ENCODE measurements at places on chromosomes 6 and 20.

GRCh38 chr6:150865406-150866146 lies at the start of gene MTHFD1L:
Gene MTHFD1L (plus strand): TSS chr6:150865702. CDS start chr6:150865823, 121 bp downstream.
- peak; percentile 85 for DNase-seq

DNA sequence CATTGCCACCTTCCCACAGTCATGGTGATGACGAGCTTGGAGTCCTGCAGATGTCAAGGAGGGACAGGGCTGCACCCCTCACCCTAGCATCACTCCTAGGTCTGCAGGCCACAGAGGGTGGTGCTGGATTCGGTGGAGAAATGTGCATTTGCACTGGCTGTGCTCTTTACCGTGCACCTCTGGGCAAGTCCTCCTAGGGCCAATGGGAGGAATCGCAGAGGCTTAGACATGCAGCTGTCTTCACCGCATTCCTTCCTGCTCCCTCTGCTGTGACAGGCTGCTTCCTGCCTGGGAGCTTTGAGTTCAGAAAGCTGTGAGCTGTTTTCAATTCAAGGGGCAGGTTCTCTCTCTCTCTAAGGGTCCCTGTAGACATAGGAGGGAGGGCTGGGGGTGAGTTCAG lies 85.1 kb downstream of the EDN3 start:
- DNase-seq: peak; percentile 18

GRCh38 chr6:24960991-24961475 lies 25.3 kb upstream of the RIPOR2 start:
- no peak for DNase-seq

- DNase-seq: no peak
These were observed 34.7 kb downstream of the HM13 start for GRCh38 chr20:31548820-31549512.

DNA sequence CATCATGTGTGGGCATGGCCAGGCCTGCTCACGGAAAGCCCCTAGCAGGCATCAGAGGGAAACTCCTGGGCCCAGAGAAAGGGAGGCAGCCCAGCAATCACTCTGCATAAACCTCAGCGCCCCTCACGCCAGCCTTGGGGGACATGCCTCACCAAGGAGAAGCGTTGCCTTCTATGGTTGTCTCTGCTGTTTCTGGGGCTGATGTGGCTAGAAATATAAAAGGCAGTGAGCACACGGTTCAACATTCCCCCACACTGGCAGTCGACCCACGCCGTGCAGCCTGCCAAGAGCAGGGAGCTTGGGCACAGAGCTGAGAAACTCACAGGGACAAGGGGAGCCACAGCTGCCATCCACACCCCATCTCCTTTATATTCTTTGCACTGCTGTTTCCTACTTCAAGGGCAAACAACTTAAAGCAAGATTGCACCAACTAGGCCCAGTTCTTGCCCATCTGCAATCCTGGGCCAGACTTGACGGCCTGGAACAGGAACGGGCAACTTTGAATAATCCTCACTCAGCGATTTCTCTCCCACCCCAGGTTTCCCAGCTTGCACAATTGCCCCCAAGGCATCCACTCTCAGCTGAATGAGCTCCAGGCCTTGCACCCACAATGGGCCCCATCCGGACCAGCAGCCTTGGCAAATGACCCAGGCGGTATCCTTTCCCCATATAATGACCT lies 35.5 kb upstream of the FOXC1 start:
- DNase-seq: peak; percentile 72

DNA sequence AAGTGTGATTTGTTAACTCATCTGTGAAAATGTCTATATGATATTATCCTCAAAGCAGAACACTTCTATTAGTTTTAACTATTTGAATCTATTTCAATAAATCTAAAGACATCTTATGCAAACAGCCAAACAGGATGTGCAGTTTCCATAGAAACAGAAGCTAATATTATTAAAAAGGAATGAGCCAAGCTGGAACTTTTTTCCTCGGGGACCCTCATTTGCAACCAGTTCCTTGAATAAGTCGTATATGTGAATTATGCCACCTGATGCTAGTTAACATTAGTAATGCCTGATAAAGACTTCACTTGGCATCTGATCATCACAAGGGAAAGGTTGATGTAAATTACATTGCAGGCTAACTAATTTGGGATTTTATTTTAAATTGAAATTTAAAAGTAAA lies 216.9 kb upstream of the SMLR1 start:
- no peak for DNase-seq

GRCh38 chr6:22350109-22350508 lies 53.3 kb upstream of the PRL start:
- no peak for DNase-seq

DNA sequence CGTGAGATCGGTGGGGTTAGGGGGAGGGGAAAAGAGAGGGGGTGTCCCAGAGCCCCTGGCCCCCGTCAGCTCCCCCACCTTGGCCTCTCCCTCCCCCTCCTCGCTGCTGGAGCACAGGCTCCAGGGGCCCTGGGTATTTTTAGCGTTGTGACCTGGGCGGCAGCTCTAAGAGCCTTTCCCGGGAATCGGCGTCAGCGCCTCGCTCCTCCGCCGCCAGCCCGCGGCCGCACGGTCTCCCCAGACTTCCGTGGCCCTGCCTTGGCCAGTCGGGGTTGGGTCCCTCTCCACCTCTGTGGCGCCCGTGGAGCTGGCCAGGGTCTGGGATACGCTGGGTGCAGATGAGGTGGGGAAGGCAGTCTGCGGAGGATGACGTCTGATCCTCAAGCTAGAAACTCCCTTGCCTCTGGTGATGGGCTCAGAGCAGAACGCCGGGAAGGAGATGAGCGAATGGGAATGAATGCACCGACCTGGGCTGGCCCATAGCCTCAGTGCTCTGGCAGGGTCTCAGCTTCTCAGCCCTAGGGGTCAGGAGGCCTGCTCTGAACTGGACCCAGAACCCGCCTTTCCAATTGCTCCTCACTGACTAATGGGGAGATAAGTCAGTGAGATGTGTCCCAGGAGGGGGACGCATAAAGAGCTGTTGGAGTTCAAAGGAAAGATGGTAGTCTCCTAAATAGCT lies 883 bp upstream of the DBNDD2 start:
- DNase-seq: peak; percentile 88

GRCh38 chr6:31657406-31658157 lies 1.9 kb downstream of the APOM start:
- no peak for DNase-seq

DNA sequence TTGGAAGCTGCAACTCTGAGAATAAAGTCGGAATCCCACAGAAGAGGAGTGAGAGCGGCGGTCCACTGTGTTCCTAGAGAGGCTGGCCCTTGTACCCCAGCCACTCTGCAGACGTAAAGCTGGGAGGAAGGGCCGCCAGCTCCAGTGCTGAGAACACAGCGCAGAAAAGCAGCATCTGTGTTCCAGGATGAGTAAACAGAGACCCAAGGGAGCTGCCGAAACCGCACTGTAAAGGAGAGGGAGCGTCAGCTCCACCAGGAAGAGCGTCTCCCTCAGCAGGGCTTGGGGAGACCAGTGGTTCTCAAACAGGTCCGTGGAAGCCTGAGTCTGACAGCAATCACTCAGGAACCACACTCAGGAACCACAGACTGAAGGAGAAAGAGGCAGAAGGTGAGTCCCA lies 134.0 kb downstream of the WDR27 start:
- no peak for DNase-seq

GRCh38 chr6:38877721-38878120 lies 162.6 kb downstream of the DNAH8 start:
- no peak for DNase-seq

DNA sequence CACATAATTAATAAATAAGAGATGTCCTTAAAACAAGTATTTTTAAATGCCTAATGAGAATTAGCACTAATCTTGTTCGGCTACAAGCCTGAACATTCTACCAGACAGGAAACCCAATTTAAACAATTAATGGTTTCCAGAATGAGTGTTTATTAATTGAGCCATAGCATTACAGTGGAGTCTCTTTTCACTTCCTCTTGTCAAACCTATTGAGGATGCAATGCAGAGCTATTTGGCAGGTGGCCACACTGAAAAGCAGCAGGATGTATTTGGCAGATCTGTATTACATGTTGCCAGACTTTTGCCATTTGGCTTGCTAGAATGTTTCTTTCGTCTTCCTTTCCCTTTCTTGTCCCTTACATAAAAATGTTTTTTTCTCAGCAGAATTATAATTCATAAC lies 475.2 kb upstream of the MARCKS start:
- no peak for DNase-seq

DNA sequence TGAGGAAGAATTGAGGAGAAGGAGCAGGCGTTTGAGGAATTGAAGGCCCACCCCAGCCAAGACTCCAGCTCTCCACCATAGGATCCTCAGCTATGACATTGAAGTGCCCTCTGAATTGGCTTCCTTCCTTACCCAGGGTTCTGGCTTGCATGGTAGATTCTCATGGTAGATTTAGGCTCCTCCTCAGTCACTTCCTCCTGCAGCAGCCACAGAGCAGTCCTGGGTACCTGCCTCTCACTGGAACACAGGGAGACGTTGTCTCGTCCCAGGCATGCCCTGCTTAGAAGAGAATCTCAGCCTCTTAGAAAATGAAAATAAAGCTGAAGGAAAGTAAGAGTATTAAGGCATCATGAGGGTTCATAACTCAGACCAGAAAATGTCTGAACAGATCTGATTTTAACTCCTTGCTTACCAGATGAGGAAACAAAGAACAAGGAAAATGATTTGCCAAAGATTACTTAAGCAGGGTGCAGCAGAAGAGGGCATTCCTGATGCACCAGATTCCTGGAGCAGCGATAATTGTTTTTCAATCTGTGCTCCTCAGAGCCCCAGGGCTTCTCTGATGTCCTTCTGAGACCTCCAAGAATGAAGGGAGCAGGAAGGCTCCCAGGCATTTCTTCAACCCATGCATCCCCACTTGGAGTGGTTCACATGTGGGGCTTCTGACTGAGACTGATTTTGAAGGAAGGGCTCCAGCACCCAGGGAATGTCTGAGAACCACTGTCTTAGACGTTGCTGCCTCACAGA lies 219.8 kb downstream of the HIVEP2 start:
- no peak for DNase-seq

DNA sequence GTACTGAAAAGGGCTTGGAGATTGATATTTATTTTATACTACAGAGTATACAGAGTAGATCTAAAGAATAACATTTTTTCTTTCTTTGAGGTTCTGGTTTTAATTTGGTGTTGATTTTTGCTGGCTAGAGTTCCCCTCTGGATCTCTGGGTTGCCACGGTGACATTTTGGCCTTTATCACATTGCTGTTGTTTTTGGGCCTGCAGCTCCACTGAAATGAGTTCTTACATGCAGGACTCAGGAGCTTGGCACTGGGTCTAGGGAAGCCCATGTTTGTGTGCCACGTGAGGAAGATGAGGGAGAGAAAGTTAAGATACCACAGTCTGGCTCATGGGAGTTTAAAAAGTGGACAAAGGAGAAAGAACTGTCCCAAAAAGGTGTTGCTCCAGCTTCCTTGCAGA lies 7.4 kb upstream of the TFAP2C start:
- no peak for DNase-seq

DNA sequence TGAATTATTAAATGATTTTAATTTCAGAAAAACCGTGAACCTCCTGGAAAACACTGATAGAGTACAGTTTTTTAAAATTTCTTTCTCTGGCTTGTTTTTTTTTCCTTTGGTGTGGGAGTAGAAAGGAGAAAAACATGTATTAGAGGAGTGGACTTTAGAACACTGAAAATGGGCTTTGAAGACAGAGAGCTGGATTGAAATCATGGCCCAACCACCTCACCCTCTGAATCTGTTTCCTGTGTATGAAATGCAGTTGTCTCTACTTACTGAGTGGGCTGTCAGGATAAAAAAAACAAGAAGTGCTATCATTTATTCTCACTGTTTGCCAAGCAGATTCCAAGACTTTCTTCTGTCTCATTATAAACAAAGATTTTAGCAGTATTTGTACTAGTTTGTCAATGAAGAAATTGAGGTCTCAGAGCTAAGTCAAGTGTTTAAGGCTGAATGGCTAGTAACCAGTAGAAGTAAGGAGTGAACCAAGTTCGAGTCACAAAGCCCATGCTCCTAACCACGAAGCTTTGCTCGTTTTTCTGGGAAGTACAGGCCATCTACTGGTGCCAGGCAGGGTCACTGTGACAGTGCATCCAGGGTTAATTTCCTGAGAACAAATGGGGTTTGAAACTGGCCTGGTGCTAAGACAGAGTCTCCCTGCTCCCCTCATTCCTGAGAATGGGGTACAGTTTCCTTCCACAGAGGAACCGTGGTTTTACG lies 256.4 kb downstream of the TMEM242 start:
- DNase-seq: no peak

GRCh38 chr6:163733061-163733460 lies 318.5 kb downstream of the QKI start:
- DNase-seq: no peak

Data from NCI-H526 (cell line).